ENCODE measurements at places on chromosomes 3 and 15.

DNA sequence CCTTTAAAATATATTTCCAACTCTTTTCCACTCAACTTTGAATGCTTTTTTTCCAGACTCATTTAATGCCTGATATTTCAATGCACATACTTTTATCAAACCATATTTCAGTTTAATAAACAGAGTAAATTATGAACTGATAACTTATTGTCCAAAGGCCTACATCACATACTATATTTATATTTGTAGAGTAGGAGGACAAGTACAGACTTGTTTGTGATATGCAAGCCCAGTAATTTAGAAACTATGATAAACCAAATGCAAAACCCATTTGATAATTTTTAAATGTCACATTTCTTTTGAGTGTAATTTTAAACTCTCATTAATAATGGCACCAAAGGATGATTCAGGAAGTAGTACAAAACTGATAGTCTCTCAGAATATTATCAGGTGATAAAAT is 3.3 kb downstream of the RFX7 start:
- peak; percentile 18 for DNase-seq

- DNase-seq = no peak
These were observed 207.9 kb upstream of the GAP43 start for GRCh38 chr3:115415246-115415996.

DNA sequence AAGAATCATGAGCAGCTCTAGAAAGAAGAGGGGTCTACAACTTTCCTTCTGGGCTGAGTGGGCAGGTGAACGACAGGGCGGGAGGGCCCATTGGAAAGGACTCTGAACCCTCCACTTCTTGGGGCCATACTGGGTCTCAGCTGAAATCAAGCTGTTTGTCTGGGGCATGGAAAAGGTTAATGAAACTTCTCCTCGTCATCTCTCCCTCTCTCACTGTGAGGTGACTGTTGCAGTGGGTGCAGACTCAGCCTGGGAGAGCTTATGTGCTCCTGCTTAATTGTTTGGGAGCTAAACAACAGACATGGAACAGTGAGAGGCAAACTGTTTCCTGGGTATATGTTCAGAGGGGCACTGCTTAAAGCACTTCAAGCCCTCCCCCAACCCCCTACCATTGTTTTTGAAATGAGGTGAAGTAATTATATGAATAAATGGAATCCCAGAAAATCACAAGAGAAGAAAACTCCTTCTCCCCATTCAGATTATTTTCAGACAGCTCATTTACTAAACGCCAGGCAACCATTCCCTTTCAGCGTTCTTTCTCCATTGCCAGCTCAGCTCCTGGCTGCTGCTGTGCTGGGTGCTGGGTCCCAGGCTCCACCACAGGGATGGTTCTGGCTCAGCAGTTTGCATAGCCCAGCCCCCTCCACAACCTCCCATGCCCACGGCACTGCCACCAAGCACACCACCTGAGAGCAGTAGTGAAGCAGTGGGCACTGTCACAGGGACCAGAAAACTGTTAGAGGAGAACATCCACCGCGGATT is 444.9 kb upstream of the TBL1XR1 start:
- no peak for DNase-seq

DNA sequence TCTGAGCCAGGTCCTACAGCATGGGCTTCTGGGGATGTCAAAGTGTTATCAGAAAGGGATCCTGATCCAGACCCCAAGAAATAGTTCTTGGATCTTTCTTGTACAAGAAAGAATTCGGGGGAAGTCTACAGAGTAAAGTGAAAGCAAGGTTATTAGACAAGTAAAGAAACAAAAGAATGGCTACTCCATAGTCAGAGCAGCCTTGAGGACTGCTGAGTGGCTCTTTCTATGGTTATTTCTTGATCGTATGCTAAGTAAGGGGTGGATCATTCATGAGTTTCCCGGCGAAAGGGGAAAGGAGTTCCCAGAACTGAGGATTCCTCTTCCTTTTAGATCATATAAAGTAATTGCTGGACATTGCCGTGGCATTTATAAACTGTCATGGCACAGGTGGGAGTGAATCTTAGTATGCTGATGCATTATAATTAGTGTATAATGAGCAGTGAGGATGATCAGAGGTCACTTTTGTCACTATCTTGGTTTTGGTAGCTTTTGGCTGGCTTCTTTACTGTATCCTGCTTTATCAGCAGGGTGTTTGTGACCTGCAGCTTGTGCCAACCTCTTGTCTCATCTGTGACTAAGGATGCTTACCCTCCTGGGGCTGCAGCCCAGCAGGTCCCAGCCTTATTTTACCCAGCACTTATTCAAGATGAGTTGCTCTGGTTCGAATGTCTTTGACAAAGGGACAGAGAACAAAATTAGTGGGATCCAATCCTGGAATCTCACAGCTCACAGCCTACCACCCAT is 41.0 kb downstream of the CRYGS start:
- no peak for DNase-seq

- no peak for DNase-seq
These were observed 74.3 kb upstream of the SLC7A14 start for GRCh38 chr3:170660139-170660538.
